ENCODE measurements at places on chromosomes 3 and 15. TPM values are rescaled to one million over a fixed set of nuclear protein-coding genes. Genes with fewer than 3 reads are reported as not detected.

ALDH1A2 gene
- not detected for total RNA-seq

SERPINI2 gene
- not detected for total RNA-seq

RTP3 gene
- not detected for total RNA-seq

EIF1B gene
- total RNA-seq, result 47.0 TPM

FBN1 gene
- 0.41 TPM for total RNA-seq

UBAP1L gene
- 1.6 TPM for total RNA-seq

FOXB1 gene
- total RNA-seq, result not detected

IQGAP1 gene
- 136 TPM for total RNA-seq

C3orf33 gene
- total RNA-seq, result 2.7 TPM

TMEM207 gene
- not detected for total RNA-seq

TP63 gene
- total RNA-seq, result not detected

ARNT2 gene
- total RNA-seq, result 0.14 TPM

Data from activated naive CD4-positive, alpha-beta T cell treated with anti-CD3 and anti-CD28 coated beads for 36 hours (primary cell).